ENCODE measurements at places on chromosomes 7 and 10.
A peak's percentile ranks its signal among the peaks of the same experiment; 100 is the strongest.

GRCh38 chr10:62830679-62831078 is 14.5 kb upstream of the EGR2 start:
- DNase-seq, result peak; percentile 23

- no peak for DNase-seq
Observed at GRCh38 chr10:29826801-29827450, 192.2 kb upstream of the SVIL start.

- no peak for DNase-seq
Observed at GRCh38 chr7:38171623-38172391, 6.2 kb upstream of the STARD3NL start.

DNA sequence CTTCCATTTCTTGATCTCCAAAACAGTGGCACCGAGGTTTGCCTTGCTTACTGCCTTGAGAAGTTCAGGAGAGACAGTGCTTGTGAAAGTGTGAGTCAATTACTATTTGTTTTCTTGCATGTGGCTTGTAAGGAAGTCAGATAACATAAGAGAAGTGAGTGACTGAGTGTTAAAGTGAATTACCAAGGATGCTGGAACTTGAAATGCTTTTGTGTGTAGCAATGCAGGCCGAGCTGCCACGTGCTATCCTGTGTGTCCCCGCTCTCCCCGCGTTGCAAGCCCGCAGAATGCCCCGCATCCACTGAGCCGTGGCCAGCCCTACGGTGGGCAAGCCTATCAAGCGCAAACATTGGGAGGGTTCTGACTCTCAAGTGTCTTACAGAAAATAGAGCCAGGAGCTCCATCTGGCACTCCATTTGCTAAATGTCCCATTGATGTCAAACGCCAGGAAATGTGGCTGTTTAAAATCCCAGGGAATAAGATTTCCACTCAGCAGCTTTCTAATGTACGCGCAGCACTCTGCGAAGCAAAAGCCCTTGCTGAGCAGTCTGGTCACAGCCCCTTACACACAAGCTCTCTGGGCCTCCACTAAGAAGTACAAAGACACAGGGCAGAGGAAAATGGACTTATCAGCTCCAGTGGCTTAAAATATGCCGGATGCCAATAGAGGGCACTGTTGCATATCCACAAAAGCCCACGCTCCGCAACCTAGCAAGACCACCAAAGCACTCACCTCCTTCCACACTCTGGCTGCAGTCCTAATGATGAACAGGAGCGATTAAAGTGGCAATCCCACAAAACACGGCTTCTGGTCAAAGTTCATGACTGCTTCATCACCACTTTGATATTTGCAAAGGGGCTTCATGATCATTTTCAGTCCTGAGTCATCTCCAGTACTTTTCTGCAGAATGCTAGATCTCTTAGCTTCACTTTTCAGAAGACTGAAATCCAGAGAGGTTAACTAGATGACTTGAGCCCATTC is 158.0 kb upstream of the ITGB1 start:
- no peak for DNase-seq

- DNase-seq, result no peak
Observed at GRCh38 chr10:113524539-113525490, 28.0 kb upstream of the HABP2 start.

GRCh38 chr7:105839266-105839665 is 37.1 kb downstream of the ATXN7L1 start:
- DNase-seq, result no peak

- DNase-seq, result no peak
Observed at GRCh38 chr10:77144656-77145055, 493.0 kb downstream of the KCNMA1 start.

- peak; percentile 23 for DNase-seq
Observed at GRCh38 chr7:18495412-18496340, at the start of gene HDAC9. Gene HDAC9 (plus strand): TSS chr7:18495749. CDS start chr7:18496303, 554 bp downstream.

GRCh38 chr7:80785276-80785675 is 133.6 kb downstream of the SEMA3C start:
- DNase-seq, result no peak

- DNase-seq, result no peak
Observed at GRCh38 chr7:33093266-33093665, 15.9 kb downstream of the RP9 start.

DNA sequence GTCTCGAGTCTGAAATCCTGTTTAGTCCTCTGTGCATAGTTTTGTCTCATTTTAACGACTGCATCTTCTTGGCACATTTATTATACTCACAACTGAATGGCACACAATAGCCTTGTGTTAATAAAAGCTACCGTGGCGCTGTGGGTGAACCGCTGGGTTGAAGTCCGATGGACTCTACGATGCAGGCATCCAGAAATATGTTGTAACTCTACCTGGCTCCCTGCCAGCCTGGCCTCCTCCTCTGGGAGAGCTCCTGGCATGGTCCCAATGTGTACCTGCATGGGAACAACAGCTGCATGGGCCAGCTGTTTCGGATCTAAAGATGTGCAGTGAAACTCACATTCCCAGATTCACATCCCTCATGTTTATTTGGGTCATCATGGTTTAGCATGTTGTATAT is 3.7 kb upstream of the DPYSL4 start:
- DNase-seq, result no peak

All from CD4-positive, alpha-beta T cell (primary cell).